ENCODE measurements at places on chromosomes 6 and 20. TPM values are rescaled to one million over a fixed set of nuclear protein-coding genes. Genes with fewer than 3 reads are reported as not detected.

DNA sequence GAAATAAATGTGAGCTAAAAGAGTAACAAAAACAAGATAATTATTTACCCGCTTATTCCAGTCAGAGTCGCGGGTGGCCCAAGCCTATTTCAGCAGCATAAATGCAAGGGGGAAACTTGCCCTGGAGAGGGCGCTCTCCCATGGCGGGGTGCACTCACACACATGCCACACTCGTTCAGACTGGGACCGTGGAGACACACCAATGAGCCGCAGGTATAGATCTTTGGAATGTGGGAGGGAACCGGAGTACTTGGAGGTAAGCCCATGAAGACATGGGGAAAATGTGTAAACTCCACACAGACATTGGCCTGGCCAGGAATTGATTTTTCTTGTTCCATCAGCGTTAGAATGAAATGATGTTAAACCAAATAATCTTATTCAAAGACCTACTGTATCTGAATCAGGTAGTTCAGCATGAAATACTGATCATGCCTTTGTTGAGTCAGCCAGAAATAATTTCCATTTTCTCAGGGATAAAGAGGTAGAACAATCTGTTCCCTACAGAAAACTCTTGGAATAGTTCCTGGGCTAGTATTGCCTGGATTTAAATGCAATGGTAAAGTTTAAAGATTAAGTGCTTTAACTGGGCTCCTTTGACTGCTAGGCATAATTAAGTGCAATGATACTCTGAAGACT lies 191.5 kb downstream of the MCHR2 start:
- no peak for DNase-seq

DNA sequence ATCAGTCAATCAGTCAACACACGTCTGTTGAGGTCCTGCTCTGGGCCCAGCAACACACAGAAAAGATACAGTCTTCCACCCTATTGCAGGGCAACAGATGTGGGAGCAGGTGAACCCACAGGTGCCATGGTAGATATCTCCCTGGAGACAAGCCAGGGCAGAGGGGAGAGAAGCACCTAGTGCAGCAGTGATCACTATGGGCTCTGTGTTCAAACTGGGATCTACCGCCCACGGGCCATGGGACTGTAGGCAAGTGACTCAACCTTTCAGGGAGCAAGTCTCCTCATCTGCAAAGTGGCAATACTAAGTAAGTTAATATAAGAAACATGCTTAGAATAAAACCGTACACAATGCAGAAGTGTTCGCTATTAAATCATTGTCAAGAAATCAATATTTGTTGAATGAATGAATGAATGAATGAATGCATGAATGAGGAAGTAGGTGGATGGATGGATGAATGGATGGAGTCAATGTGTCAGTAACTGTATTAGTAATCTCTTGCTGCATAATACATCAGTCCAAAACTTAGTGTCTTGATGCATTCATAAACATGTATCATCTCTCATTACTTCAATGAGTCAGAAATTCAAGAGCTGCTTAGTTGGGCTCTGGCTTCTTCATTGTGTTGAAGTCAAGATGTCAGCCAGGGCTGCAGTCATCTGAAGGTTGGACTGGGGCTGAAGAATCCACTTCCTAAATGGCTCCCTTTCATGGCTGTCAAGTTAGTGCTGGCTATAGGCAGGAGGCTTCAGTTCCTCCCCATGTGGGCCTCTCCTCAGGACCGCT lies 31.9 kb upstream of the NFATC2 start:
- DNase-seq, result no peak

DNA sequence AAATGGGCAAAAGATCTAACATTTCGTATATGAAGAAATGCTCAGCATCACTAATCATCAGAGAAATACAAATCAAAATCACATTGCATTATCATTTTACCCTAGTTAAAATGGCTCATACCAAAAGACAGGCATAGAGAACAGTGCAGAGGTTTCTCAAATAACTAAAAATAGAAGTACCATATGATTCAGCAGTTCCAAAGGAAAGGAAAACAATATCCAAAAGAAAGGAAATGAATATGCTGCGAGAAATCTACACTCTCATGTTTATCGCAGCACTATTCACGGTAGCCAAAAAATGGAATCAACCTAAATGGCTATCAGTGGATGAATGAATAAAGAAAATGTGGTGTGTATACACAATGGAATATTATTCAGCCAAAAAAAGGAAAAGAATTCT lies 63.5 kb downstream of the VTA1 start:
- DNase-seq, result no peak

DNA sequence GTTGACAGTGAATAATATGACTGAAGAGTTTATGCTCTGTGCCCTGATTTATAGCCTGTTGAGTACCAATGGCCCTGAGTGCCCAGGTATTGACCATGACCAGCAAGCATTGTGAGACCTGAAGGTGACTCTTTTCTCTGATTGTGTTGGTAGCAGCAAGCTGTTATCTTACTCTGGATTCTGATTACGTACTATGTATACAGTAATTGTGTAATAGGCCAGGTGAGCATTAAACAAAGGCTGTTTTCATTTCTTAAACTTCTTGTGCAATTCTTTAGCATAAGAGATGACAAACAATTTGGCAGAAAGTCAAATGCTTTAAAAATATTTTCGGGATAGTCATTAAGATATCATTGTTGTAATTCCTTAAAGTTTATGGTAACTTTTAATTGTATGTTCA lies 111.7 kb upstream of the PTPRK start:
- no peak for DNase-seq

- DNase-seq, result no peak
Measured at GRCh38 chr6:12138936-12139335, 126.8 kb downstream of the HIVEP1 start.

GRCh38 chr6:108733706-108734265 lies 114.4 kb upstream of the ARMC2 start:
- DNase-seq, result no peak

GRCh38 chr6:104754788-104755409 lies 104.8 kb downstream of the HACE1 start:
- DNase-seq, result no peak

DNA sequence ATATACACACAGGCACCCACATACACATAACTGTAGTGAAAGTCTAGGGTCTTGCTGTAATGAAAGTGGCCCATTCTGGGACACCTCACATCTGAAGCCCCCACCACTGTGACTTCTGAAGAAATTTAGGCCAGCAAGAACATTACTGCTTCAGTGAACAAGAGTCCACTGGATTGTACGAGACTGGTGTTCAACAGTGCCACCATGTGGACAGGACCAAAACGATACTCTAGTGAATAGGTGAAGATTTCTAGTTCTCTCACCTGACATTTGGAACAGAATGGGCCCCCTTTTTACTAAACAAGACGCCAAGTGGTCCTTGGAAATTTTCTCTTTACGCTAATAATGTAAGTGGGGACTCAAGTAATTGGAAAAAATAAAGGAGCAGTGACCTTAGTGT lies 156.9 kb downstream of the MAFB start:
- DNase-seq, result no peak

GRCh38 chr20:10225439-10226060 lies 6.9 kb downstream of the SNAP25 start:
- DNase-seq, result no peak

DNA sequence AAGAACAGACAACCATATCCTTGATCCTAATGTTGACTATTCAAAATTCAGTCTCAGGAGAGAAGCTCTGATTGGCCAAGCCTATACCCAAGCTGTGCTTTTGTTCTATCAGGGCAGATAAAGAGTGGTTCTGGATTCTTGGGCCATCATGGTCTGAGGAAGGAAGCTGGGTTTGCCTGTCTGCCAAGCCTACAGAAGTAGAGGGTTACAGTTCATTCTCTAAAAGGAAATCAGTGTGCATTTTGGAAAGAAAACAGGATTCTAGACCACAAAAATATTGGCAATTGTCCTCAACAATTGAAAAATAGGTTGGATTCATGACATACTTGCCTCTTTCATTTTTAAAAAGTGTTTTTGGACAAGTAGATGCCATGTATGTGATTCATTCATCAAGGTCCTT lies 145.4 kb upstream of the BMP2 start:
- no peak for DNase-seq

GRCh38 chr20:62636446-62636845 lies 5.9 kb upstream of the SLCO4A1 start:
- DNase-seq, result no peak

GRCh38 chr6:167682125-167682524 lies 144.6 kb upstream of the AFDN start:
- no peak for DNase-seq

DNA sequence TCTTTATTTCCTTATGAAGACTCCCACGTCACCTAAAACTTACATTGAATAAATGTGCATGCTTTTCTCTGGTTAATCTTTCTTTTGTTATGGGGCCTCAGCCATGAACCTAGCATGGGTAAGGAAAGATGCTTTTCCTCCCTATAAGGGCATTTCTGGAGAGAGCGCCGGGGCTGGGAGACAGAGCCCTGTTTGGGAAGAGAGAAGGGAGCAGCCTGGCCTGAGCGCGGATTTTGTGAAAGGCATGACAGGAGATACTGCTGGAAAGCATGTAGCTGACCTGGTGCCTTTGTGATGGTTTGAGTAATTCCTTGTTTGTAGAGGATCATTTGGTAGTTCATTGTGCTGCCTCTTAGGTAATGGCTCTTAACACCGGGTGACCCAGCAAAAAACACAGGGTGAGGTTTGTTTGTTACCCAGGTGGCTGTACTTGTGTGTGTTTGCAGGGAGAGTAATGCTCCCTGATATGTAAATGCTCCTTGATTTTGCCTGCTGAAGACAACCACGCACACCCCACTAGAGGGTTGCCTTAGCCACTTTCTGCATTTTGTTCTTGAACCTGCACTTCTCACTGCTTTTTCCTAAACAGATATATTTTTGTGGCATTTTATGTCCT lies 59.2 kb downstream of the ANKRD6 start:
- DNase-seq, result no peak

PKHD1 gene
- total RNA-seq, result 3.6 TPM

LST1 gene
- total RNA-seq, result not detected

PTCRA gene
- total RNA-seq, result not detected

THBD gene
- total RNA-seq, result 14.2 TPM

ZKSCAN3 gene
- 4.4 TPM for total RNA-seq

KIF13A gene
- 51.2 TPM for total RNA-seq

SIRPG gene
- not detected for total RNA-seq

Data from myocyte (in vitro differentiated cells).